H9 (cell line): ENCODE measurements at places on chromosomes 3 and 15. TPM values are rescaled to one million over a fixed set of nuclear protein-coding genes. Genes with fewer than 3 reads are reported as not detected.

The CACNA2D3 gene
- total RNA-seq: 3.0 and 3.2 TPM in 2 replicates

The TPM1 gene
- total RNA-seq: 731 and 748 TPM in 2 replicates

The PRSS50 gene
- 0.24 and 0.59 TPM in 2 replicates for total RNA-seq

GRCh38 chr3:158522221-158523136, 48.5 kb upstream of the MLF1 start:
- no peak overlapping the region for H3K27ac ChIP-seq
- peaks cover 4% of the 10 kb centered on the region; the same call in 1 of the 2 replicates for H3K36me3 ChIP-seq

DNA sequence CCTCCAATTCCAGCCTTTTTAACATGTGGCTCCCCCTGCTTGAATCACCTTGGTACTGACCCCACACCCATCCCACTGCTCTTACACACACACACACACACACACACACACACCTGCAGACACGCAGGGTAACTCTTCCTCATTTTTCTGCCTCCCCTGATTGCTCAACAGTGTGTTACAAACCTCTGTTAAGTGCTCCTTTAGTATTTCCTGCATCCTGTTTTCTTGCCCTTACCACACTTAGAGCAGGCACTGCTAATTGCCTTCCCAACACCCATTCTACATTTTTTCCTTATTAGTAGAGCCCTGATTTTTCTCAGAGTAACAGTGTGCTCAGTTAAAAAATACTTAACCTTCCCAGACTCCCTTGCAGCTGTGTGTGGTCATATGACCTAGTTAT, 184.0 kb downstream of the EBLN2 start:
- no peak overlapping the region for H3K27ac ChIP-seq
- no peaks in the 10 kb centered on the region for H3K36me3 ChIP-seq
- no peak for DNase-seq
- no peak overlapping the region for H3K4me3 ChIP-seq
- H3K27me3 ChIP-seq: no peaks in the 10 kb centered on the region

- no peaks in the 10 kb centered on the region for H3K36me3 ChIP-seq
- H3K4me1 ChIP-seq: no peaks in the 10 kb centered on the region
- no peak for DNase-seq
- H3K27ac ChIP-seq: no peak overlapping the region
These were observed 70.0 kb upstream of the ALDH1A3 start for GRCh38 chr15:100809587-100809986.

GRCh38 chr3:97979610-97980009, 7.4 kb upstream of the RIOX2 start:
- no peak overlapping the region for H3K4me3 ChIP-seq
- DNase-seq: peak; percentile 65

GRCh38 chr3:148729476-148730055, 31.9 kb downstream of the AGTR1 start:
- H3K36me3 ChIP-seq: no peaks in the 10 kb centered on the region
- H3K27me3 ChIP-seq: no peaks in the 10 kb centered on the region
- DNase-seq: no peak
- H3K4me3 ChIP-seq: no peak overlapping the region
- H3K4me1 ChIP-seq: no peaks in the 10 kb centered on the region

DNA sequence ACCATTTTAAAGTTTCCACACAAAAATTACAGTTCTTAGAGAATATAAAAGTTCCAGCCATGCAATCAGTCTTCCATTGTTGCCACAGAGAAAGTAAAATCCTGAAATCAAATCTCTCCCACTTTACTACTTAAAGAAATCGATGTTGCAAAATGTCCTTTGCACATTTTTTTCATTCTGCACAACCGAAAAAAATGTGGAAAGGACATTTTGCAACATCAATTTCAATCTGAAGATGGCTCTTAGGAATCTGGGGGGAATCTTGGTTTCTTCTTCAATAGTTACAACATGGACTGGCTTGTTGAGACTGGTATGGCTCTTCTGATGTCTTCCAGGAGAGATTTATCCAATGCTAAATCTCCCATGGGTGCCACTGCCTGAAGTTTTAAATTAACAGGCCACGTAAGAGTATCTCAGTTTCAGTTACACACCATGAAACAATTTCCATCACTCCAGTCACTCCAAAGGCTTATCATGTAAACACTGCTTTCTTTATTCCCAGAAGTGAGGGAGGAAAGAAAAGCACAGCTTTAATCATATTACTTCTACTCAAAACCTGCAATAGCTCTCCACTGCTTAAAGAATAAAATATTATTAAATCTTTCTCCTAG, 55.8 kb upstream of the CTNNB1 start:
- no peak for DNase-seq
- H3K27me3 ChIP-seq: no peaks in the 10 kb centered on the region
- no peak overlapping the region for H3K27ac ChIP-seq
- no peaks in the 10 kb centered on the region for H3K4me1 ChIP-seq
- H3K36me3 ChIP-seq: no peaks in the 10 kb centered on the region
- no peak overlapping the region for H3K4me3 ChIP-seq

DNA sequence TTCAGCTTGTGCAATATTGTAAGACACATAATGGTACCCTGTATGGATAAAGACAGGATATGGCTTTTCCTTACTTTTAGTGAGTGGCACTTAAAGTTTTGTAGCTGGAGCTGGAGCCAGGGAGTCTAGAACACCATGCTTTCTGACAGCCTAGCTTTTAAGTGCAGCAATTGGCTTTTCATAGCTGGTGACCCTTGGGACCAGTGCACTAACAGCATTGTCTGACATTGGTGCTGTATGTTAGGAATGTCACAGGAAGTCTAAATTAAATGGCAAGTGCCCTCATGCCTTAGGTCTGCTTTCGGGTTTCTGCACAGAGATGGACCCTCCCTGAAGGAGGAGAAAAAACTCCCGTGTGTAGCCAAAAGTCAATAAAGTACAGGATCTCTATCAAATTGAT, 628.2 kb downstream of the NR2F2 start:
- no peaks in the 10 kb centered on the region for H3K4me1 ChIP-seq
- no peaks in the 10 kb centered on the region for H3K36me3 ChIP-seq

- no peak for DNase-seq
- peaks cover 8% of the 10 kb centered on the region; the same call in 1 of the 2 replicates for H3K36me3 ChIP-seq
- no peak overlapping the region for H3K4me3 ChIP-seq
- no peaks in the 10 kb centered on the region for H3K27me3 ChIP-seq
These were observed 9.9 kb upstream of the GRM2 start for GRCh38 chr3:51696954-51697353.

- H3K27ac ChIP-seq: no peak overlapping the region
- no peak overlapping the region for H3K4me3 ChIP-seq
- peaks cover 7% of the 10 kb centered on the region; the same call in 1 of the 3 replicates for H3K36me3 ChIP-seq
- no peak for DNase-seq
- no peaks in the 10 kb centered on the region for H3K4me1 ChIP-seq
- H3K27me3 ChIP-seq: no peaks in the 10 kb centered on the region
These were observed 10.5 kb downstream of the SEMA4B start for GRCh38 chr15:90211440-90212143.
